Tibial artery (tissue), 4 donors: ENCODE measurements at places on chromosomes 3 and 15.

DNA sequence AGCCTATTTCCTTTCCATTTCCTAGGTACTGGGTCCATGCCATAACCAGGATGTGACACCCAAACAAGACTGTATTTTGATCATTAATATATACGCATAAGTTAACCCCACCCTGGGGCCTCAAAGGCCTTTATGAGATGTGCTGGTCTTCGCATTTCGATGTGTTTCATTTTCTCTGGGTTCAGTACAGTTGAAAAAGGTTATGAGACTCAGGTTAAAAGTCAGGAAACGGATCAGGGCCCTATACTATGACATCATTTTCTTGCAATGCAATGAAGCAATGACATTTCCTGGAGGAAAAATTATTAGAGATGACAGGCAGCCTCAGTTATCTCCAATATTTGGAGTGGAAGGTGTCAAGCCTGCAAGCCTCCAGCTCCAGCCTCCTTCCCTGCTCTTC, 31.7 kb downstream of the TMEM212 start:
- H3K4me1 ChIP-seq, result no peaks in the 10 kb centered on the region
- no peaks in the 10 kb centered on the region for H3K27me3 ChIP-seq
- no peak overlapping the region for H3K4me3 ChIP-seq
- H3K36me3 ChIP-seq, result no peaks in the 10 kb centered on the region

DNA sequence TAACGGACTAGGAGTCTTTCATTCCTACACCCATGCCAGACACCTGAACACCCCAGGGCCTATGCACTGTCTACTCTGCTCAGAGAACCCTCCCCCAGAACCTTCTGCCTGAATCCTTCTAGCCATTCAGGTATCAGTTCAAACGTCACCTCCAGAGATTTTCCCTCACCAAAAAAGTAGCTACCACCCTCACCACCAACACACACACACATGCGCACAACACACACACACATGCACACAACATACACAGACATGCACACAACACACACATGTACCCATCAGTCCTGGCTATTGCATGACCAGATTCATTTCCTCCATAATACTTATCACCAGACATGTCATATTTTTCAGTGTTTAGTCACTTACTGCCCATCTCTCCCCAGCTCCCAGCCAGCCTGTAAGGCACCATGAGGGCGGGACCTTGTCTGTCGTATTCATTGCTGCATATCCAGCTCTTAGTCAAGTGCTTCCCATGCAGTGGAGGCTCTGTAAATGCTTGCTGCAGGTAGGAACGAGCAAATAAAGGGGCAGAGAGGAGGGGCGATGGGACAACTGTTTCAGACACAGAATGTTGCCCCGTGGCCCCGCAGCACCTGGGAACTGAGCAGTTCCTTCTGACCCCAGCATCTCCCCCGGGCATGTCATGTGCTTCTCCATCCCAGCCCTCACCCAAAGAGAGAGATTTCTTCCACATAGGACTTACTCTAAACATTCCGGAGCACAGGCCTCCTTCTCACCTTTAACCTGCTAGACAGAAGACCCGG, 29.2 kb downstream of the XXYLT1 start:
- H3K27ac ChIP-seq, result no peak overlapping the region
- peaks cover 22% of the 10 kb centered on the region for H3K4me1 ChIP-seq
- no peak overlapping the region for H3K4me3 ChIP-seq
- DNase-seq, result peak; percentile 48
- H3K27me3 ChIP-seq, result no peaks in the 10 kb centered on the region

DNA sequence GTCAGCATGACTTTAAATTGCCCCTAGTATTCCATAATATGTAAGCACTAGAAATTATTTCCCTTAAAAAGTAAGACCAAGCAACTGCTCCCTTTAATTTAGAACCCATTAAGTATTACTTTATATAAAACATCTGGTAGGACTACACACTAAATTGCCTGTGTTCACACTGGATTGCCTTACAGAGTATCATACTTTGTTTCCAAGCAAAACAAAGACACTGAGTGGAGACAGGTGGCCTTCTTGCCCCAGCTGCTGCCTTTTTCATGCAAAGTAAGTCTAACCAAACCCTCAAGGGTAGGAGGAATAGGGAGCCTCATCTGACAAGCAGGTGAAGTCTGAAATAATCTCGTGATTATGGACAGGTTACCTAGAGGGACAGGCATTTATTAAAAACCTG, 87.3 kb downstream of the PEX5L start:
- no peaks in the 10 kb centered on the region for H3K36me3 ChIP-seq
- no peaks in the 10 kb centered on the region for H3K4me1 ChIP-seq
- no peaks in the 10 kb centered on the region for H3K27me3 ChIP-seq
- no peak overlapping the region for H3K4me3 ChIP-seq

GRCh38 chr3:380801-381200, 184.2 kb downstream of the CHL1 start:
- no peak overlapping the region for H3K27ac ChIP-seq
- DNase-seq, result no peak
- no peaks in the 10 kb centered on the region for H3K4me1 ChIP-seq

DNA sequence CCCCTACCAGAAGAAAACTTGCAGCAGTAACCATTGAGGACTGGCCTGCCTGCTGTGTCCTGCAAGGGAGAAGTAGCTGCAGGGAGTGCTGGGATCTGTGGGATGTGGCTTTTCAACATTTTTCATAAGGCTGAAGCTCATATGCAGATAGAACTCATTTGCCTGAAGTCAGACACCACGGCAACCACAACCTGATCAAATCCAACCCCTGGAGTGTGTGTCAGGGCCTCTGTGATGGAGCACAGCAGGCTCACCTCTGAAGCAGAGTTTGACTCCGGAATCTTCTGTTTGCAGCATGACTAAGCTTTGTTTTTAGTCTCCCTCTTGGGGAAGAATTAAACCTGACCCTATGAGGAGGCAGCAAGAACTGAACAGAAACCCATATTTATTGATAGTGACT, 508.7 kb downstream of the AGBL1 start:
- H3K27me3 ChIP-seq, result no peaks in the 10 kb centered on the region
- H3K4me1 ChIP-seq, result no peaks in the 10 kb centered on the region
- DNase-seq, result no peak
- no peaks in the 10 kb centered on the region for H3K36me3 ChIP-seq
- no peak overlapping the region for H3K27ac ChIP-seq
- H3K4me3 ChIP-seq, result no peak overlapping the region

GRCh38 chr3:13537244-13537908, 11.5 kb upstream of the FBLN2 start:
- no peaks in the 10 kb centered on the region for H3K27me3 ChIP-seq
- H3K36me3 ChIP-seq, result no peaks in the 10 kb centered on the region
- no peak overlapping the region for H3K4me3 ChIP-seq
- H3K4me1 ChIP-seq, result no peaks in the 10 kb centered on the region
